ENCODE measurements at places on chromosomes 2 and 18. TPM values are rescaled to one million over a fixed set of nuclear protein-coding genes. Genes with fewer than 3 reads are reported as not detected.
A peak's percentile ranks its signal among the peaks of the same experiment; 100 is the strongest.

DNA sequence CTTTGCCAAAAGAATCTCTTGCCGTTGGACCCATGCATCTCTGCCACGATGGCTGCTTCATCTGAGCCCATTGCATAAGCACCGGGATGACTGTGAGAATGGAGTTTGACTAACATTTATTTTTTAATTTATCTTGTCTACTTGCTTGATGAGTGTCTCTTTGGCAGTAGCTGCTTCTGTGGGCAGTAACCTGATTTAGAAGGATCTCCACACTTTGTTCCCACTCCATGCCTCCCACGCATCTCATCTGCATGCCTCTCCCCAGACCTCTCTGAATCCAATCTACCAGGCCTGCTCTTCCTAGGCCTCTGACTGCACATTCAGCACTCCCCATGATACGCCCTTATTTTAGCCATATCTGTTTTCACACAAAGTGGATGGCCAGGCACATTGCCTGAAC is 23.7 kb upstream of the TMX3 start:
- DNase-seq, result no peak

IL1B gene
- 1.7 TPM for total RNA-seq

DNA sequence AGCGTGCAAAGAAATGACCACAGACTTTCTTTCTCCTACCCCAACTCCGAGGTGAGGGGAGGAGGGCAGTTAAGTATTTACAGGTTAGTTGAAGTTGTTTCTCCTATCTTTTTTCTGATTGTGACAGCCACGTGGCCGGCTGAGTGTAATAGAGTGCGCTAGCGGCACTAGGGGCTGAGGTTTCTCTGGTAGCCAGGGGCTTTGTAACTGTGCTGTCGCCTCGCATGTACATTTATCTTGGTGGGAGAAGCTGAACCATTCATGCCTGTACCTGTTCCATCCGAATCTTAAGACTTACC is 214.1 kb upstream of the STON1 start:
- DNase-seq, result no peak

EDAR gene
- 0.69 TPM for total RNA-seq

MAL gene
- total RNA-seq, result 19.5 TPM

GRCh38 chr2:43269706-43270105 is 43.3 kb upstream of the ZFP36L2 start:
- no peak for DNase-seq

GRCh38 chr2:177289824-177290628 is 25.5 kb upstream of the NFE2L2 start:
- no peak for DNase-seq

- DNase-seq, result no peak
Observed at GRCh38 chr2:229627728-229628127, 86.6 kb downstream of the DNER start.

GRCh38 chr2:223068071-223068470 is 16.1 kb downstream of the KCNE4 start:
- no peak for DNase-seq

- no peak for DNase-seq
Observed at GRCh38 chr2:227615906-227616305, 1.3 kb upstream of the SCYGR3 start.

DNA sequence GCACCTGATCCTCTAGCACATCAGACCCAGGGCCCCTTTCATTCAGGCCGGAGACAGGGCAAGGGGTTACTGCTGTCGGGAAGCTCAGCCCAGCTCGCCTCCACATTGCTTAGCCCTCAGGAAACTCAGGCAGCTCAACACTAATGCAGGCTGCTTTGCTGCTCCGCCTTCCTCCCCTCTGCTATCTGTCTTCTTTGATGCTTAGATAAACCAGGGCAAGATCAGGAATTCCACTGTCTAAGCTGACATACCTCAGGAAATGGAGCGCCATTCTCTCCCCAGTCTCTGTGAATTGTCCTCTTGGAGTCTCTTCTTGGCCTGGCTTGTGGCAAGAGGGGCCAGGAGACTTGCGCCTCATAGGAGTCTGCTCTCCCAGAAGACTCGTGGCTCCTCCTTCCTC is 25.5 kb upstream of the EXOC6B start:
- DNase-seq, result no peak

- peak; percentile 8 for DNase-seq
Observed at GRCh38 chr2:227536445-227536844, 62.2 kb upstream of the SCYGR2 start.

GRCh38 chr2:220660277-220661145 is 911.6 kb downstream of the EPHA4 start:
- no peak for DNase-seq

SERPINE2 gene
- total RNA-seq, result 61.9 TPM

DNA sequence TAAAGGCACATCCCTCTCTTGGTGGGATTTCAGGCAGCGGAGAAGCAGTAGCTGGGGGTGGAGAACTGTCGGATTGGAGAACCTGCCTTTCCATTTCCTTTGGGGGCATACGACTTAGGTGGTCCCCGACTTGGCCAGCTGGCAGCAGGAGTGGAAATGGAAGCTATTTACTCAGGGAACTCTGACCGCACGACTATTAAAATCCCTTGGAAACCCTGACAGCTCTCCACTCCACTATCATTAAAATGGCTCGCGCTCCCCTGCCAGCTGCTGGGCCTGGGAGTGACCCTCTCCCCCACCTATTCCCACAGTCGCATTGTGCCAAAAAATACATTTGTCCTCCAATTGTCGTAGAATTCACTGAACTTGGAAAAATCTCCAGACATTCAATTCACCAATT is 77.7 kb upstream of the APCDD1 start:
- DNase-seq, result no peak

DNA sequence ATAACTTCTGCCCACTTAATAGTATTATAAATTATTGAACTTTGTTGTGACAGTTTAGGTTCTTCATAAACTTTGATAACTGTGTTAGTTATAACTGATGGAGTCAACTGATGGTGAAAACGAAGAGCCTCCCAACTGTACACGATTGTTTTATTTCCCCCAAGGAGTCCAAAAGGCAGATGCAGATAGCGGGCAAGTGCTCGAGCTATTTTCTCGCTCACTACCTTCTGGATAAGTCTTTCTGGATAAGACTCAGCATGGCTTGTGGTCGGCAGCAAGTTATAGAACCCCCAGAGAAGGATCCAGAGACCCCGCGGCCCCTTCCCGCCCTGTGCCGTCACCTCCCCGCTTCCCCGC is 517 bp downstream of the GCFC2 start:
- no peak for DNase-seq

GRCh38 chr2:135454608-135455007 is 76.4 kb downstream of the ZRANB3 start:
- no peak for DNase-seq

- no peak for DNase-seq
Observed at GRCh38 chr2:161578998-161579397, 45.2 kb upstream of the SLC4A10 start.

DNA sequence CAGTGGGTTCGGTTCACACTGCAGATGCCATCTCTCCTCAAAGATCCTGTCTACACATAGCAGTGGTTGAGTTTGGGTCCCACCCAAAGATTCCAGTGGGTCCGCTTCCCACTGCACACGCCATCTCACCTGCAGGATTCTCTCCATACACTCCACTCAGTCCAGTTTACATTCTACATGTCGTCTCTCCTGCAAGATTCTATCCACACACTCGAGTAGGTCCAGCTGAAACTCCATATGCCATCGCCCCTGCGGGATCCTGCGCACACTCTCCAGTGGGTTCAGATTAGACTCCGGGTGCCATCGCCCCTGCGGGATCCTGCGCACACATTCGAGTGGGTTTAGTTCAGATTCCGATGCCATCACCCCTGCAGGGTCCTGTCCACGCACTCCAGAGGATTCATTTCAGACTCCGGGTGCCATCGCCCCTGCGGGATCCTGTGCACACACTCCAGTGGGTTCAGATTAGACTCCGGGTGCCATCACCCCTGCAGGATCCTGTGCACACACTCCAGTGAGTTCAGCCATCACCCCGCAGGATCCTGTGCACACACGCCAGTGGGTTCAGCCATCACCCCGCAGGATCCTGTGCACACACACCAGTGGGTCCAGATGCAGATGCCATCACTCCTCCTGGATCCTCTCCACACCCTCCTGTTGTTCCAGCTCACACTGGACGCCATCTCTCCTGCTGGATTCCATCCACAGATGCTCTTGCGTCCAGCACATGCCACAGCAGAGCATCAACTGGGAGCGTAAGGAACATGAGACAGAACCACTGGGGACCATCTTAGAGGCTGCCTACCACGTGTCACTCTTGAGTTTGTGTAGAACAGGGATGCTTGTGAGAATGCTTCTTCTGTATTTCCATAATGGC is 3.0 kb upstream of the PXDN start:
- no peak for DNase-seq

SERPINB7 gene
- not detected for total RNA-seq

- DNase-seq, result no peak
Observed at GRCh38 chr18:23127090-23127489, 8.2 kb upstream of the CABLES1 start.

DNA sequence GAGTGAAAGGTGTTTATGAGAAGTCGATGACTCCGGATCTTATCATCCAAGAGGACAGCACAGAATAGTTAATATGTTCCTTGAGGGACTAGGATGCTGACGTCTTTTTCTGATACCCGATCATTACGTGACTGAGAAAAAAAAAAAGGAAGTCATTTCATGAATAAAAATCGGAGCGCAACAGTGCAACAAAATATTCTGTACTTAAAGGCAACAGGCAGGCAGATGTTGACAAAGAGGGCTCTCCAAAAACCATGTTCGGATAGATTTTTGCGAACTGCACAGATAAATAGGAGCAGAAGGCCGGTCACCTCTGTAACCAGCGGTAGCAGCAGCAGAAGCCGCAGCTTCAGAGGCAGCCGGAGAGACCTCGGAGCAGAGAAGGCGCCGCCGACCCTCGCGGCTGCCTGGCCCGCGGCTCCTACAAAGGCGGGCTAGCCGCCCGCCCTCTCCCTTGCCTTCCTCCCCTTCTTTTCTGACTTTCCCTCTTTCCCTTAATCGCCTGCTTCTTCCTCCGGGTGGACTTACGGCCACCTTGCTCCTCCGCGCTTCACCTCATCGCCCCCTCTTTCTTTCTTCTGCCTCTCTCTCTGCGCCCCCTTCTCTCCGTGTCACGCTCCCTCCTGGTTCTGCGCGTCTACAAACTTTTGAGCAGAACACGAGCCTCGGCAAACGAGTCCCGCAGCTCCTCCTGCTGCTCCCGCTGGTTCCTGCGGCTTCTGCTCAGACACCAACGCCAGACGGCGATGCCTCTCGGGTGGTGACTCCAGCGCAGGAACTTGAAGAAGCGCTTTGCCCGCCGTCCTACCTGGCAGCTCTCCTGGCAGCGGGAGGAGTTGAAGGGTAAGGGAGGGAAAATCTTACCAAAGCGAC is at the start of gene ADCYAP1:
Gene ADCYAP1 (plus strand): TSS at position 654 of the 873 bp plus-strand sequence. CDS start 516 bp downstream, outside the sequence.
- peak; percentile 78 for DNase-seq

CNRIP1 gene
- total RNA-seq, result 36.6 TPM

ECEL1 gene
- total RNA-seq, result 23.5 TPM

DNA sequence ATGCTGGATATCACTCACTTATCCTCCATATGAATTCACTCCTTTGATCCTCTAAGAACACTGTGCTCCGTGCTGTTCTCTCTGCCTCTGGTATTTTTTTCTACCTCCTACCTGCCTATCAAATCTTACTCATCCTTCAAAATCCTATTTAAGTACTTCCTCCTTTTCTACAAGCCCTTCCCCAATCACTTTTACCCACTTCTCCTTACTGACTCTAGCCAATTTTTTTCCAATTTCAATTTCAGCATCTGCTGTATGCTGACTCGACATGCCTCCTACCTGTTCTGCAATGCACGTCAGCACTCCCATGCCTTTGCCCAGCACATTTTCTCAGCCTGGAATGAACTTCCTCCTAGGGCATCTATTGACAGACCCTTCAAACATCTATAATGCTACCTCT is 37.3 kb upstream of the LNPK start:
- no peak for DNase-seq

DNA sequence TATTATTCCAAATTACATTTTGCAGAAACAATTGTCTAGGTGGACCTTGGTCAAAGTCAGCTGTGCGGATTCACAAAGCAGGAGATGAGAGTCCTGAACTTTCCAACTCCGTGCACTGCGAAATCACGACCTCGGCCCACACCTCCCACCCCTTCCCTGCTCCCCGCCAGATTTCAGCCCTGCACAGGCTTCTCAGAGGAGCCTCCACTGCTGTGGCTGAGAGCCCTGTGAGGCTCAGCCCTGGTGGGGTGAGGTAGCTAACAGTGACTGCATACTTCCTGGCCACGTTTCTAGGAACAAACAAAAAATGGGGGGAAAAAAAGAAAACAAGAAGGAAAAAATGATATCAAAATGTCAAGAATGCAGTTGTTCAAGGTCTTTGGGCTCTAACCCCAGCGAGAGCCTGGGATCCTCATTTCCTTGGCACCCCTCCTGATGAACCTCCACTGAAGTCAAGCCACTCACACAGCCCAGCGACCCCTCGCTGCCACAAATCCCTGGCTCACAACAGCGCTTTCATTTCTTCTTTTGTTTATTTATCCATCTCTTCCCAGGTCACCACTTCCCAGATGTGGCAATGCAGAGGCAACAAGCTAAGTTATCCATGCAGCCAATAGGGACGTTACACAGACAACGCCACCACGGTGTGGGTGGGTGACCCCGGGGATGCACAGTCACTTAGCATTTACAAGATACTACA is 729.7 kb upstream of the ID2 start:
- DNase-seq, result no peak

DNA sequence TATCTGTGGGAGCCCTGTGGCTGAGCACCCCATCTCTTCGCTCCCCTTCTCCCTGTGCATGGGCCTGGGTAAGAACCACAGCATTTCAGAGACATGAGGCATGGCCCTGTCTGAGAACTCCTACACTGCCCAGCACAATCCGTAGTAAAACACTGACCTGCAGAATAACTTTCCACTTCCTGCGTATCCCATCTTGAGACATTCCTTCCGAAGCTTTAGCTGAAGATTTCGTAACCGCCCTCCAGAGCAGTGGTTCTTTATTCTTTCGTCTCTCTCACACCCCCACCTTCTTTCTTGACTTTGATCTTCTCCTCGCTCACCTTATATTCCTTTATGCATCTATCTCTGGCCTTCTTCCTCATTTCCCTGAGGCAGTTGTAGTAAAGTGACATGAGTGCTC is 381.1 kb downstream of the HRH4 start:
- no peak for DNase-seq
